Breast epithelium (tissue), 4 donors: ENCODE measurements at places on chromosomes 7 and 10.
A peak's percentile ranks its signal among the peaks of the same experiment; 100 is the strongest.

DNA sequence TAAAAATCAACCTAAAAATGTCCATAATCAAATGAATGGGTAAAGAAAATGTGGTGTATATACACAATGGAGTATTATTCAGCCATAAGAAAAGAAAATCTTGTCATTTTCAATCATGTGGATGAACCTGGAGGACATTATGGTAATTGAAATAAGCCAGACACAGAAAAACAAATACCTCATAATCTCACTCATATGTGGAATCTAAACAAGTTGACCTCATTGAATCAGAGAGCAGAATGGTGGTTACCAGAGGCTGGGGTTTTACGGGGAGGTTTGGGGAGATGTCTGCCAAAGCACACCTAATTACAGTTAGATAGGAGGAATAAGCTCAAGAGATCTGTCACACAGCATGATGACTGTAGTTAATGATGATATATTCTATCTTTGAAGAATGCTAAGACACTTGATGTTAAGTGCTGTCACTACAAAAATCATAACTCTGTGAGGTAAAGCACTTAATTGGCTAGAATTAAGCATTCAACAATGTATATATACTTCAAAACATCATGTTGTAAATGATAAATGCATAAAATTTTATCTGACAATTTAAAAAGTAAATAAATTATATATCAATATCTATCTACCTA lies 39.1 kb upstream of the TNPO3 start:
- no peaks in the 10 kb centered on the region for H3K4me1 ChIP-seq
- no peak overlapping the region for H3K4me3 ChIP-seq
- no peaks in the 10 kb centered on the region for H3K27me3 ChIP-seq
- H3K27ac ChIP-seq = no peak overlapping the region
- no peaks in the 10 kb centered on the region for H3K36me3 ChIP-seq

DNA sequence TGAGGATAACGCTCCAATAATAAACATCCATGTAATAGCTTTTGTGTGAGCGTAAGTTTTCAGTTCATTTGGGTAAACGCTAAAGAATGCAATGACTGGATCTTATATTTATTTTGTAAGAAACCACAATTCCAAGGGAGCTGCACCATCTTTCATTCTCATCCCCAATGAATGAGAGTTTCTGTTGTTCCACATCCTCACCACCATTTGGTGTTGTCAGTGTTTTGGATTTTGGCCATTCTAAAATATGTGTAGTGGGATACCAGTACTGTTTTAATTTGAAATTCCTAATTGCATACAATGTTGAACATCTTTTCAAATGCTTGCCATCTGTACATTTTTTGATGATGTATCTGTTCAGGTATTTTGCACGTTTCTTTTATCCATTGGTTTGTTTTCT lies 50.9 kb upstream of the SEMA3D start:
- DNase-seq = no peak
- no peaks in the 10 kb centered on the region for H3K27me3 ChIP-seq
- no peak overlapping the region for H3K27ac ChIP-seq
- no peaks in the 10 kb centered on the region for H3K4me1 ChIP-seq

- no peak for DNase-seq
- H3K36me3 ChIP-seq = no peaks in the 10 kb centered on the region
- H3K4me3 ChIP-seq = no peak overlapping the region
- H3K27ac ChIP-seq = no peak overlapping the region
- H3K27me3 ChIP-seq = no peaks in the 10 kb centered on the region
These were observed 92.0 kb upstream of the LRRTM3 start for GRCh38 chr10:66833861-66834260.

DNA sequence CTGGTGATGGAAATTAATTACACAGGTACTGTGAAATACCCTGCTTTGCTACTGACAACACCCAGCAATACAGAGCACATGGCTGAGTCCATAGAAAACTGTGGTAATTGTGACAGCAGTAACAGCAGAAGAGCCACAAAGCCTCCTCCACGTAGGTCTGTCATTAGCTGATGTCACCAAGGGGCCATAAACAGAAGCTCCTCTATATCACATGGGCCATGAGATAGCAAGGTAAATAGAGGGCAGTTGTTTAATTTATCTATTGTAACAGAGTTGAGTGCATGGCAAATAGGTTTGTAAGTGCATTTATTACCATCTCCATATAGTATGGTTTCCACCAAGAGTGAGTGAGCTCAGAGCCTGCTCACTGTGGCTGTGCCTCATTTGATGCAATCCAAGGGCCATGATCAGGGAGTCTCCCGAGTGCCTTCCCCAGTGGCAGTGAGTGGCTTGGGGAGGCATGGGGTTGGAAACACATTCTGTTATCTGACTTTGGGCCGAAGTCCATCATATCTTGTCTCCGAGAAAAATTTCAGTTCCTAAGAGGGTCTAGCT lies 281.2 kb downstream of the SKAP2 start:
- H3K36me3 ChIP-seq = no peaks in the 10 kb centered on the region
- no peaks in the 10 kb centered on the region for H3K27me3 ChIP-seq
- H3K4me1 ChIP-seq = no peaks in the 10 kb centered on the region
- DNase-seq = no peak
- H3K27ac ChIP-seq = no peak overlapping the region

GRCh38 chr10:84140036-84140379 lies 699 bp downstream of the GHITM start:
- H3K27me3 ChIP-seq = no peaks in the 10 kb centered on the region
- no peak for DNase-seq
- peak overlapping the region; percentile 99 for H3K27ac ChIP-seq
- H3K4me1 ChIP-seq = peaks cover 6% of the 10 kb centered on the region
- H3K36me3 ChIP-seq = no peaks in the 10 kb centered on the region
- peak overlapping the region; percentile 98 for H3K4me3 ChIP-seq

DNA sequence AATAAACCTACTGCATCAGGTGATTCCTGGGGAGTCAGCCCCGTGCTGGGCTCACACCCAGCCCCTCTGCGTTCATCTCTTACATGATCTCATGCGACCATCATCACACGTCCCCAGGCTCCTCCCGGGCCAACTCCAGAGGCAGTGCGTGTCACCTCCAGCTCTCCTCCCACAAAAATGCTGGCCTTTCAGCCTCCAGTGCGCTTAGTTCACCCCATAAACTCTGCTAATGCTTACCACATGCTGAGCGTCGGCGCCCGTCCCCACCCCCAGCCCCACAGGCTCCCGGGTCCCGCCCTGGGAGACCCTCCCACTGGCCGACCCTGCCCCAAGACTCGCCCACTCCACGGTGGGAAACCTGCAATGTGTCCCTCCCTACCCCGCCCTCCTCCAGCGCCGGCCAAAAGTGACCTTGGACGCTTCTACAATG lies 816 bp upstream of the SDK1 start:
- DNase-seq = no peak
- peak overlapping the region; percentile 40 for H3K27ac ChIP-seq
- H3K36me3 ChIP-seq = no peaks in the 10 kb centered on the region

DNA sequence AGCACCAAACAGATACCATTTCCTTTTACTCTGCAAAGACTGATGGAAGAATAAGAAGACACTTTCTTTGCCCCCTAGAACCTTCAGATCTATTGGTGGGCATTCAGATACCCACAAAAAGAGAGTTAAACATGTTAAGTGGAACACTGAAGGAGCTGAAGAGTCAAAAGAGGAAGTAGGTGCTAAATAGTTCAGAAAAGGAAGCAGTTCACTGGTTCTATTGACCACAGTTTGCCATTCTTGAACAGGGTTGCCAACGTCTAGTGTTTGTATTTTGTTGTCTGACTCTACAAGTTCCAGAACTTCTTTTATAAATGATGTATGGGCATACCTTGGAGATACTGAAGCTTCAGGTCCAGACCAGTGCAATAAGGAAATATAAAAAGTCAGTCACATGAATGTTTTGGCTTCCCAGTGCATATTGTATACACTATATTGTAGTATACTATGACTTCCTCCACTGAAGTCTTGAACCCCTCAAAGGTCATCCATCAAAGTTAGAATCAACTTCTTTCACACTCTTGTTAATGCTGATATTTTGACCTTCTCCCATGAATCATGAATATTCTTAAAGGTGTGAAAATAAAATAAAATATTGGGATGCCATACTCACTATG lies 47.5 kb upstream of the AGR3 start:
- no peak overlapping the region for H3K4me3 ChIP-seq
- H3K36me3 ChIP-seq = no peaks in the 10 kb centered on the region
- no peak overlapping the region for H3K27ac ChIP-seq
- no peaks in the 10 kb centered on the region for H3K27me3 ChIP-seq
- no peak for DNase-seq

- H3K36me3 ChIP-seq = no peaks in the 10 kb centered on the region
- no peak overlapping the region for H3K27ac ChIP-seq
- no peak overlapping the region for H3K4me3 ChIP-seq
- H3K4me1 ChIP-seq = no peaks in the 10 kb centered on the region
These were observed 84.7 kb downstream of the SEM1 start for GRCh38 chr7:96624954-96625353.

DNA sequence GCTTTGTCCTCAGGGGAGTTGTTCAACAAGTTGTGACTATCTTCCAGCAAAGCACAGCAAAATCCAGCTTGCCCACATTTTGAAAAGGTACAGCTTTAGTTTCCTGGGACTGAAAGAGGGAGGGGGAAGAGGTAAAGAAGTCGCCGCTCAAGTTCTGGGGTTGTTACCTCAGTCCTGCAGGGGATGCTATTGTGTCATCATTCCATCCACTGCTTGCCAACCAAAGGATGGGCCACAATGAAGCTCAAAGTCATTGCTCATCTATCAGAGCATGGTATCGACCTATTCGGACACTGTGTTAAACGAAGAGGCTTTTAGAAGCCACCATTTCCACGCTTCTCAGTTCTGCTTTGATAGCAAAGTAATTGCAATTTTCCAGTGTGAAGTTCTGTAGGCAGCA lies 34.3 kb downstream of the NPY start:
- H3K27me3 ChIP-seq = no peaks in the 10 kb centered on the region
- no peak overlapping the region for H3K27ac ChIP-seq
- H3K4me1 ChIP-seq = no peaks in the 10 kb centered on the region
- no peak overlapping the region for H3K4me3 ChIP-seq
- H3K36me3 ChIP-seq = no peaks in the 10 kb centered on the region
